Sciatic nerve (tissue), 2 donors: ENCODE measurements at places on chromosomes 12 and 14.
A peak's percentile ranks its signal among the peaks of the same experiment; 100 is the strongest.

DNA sequence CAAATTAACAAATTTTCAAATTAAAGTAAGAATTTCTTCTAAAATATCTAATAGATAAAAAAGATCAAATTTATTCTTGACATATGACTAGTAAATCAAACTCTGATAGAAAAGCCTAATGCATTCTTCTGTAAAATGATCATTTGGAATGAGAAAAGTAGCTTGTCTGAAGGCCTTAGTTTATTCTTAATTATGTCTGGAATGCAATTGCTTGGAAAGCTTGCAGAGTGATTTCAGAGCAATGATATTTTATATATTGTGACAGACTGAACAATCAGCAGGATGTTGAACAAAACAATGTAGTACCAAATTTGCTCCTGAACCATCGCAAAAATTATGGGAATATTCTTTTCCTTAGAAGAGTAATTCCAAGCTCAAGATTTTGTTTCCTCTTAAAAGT is 789.6 kb upstream of the NOVA1 start:
- no peak for DNase-seq

DNA sequence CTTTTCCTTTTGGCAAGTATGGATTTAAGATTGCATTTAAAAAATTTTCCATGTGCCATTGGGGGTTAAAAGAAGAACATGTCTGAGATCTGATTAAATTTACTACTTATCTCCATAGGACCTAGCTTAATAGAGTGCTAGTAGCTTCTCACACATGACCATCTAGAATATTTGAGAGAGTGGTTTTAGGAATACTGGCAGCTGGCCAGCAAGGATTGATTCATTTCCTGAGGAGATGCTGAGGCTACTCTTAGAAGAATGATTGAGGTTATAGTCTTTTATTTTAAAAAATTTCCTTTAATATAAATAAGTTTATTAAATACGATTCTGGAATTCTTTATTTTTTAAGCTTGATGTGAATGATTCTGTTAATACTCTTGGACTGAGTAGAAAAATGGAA is 56.2 kb downstream of the MIPOL1 start:
- peak; percentile 60 for DNase-seq

- no peak for DNase-seq
These were observed 8.3 kb upstream of the SYNDIG1L start for GRCh38 chr14:74434294-74434693.

DNA sequence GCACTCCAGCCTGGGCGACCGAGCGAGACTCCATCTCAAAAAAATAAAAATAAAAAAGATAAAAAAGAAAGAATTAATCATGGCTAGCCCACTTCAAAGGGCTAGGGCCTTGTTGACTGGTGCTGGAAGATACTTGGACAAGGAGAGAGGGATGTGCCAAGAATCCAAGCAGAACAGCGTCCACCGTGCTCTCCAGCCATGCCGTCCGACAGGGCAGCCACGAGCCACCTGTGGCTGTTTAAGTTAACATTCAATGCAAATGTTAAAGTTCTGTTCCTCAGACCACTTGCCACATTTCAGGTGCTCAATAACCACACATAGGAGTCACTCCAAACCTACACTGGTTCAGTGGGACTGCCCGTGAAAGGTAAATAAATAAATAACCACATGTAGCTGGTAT is 21.4 kb downstream of the SLC6A13 start:
- DNase-seq: peak; percentile 34

- DNase-seq: peak; percentile 87
These were observed 11.8 kb upstream of the ENDOU start for GRCh38 chr12:47736877-47737676.

DNA sequence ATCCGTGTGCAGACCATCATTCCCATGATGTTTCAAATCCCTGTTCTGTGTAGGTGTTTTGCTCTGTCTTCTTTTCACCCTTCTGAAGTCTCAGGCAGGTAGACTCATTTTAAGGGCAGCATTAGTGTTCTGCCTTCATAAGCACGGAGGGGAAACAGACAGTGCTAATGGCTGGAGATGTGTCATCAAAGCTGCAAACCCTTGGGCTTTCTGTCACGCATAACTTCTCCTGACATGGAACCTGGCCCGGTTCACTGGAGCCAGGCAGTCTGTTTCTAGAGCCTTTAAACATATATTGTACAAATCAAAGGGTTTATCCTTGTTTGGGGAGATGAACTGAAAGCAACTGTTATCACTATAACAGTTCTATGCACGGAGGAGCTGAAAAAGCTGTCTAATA is 141.4 kb downstream of the TMEM132D start:
- no peak for DNase-seq

- DNase-seq: no peak
These were observed 141.6 kb upstream of the PELI2 start for GRCh38 chr14:55976655-55977054.

DNA sequence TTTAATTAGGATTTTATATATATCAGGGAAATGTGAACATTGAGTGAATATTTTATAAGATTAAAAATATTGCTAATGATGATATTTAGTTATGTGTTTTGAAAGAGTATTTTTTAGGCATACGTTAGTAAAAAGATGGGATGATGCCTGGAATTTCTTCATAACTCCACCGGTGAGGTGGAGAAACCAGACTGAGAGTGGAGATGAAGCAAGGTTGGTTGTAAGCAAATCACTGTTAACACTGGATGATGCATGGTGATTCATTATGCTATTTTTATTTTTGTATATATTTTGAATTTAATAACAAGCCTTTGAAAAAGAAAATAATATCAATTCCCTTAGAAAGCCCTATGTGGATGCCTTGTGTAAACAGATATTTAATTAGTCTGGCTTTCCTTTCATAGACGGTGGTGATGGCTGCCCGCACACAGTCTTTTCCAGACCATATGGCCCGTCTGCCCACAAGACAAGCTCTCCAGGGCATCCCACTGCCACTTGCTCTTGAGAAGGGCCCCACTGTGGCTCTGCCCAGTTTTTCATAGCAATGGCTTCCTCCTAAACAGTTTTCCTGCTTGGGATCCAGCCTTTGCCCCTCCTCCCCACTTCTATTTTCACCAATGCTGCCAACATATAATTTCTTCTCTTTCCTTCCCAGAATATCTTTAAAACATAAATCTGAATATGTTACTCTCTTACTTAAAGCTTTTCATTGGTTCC is 95.4 kb downstream of the HELB start:
- no peak for DNase-seq

DNA sequence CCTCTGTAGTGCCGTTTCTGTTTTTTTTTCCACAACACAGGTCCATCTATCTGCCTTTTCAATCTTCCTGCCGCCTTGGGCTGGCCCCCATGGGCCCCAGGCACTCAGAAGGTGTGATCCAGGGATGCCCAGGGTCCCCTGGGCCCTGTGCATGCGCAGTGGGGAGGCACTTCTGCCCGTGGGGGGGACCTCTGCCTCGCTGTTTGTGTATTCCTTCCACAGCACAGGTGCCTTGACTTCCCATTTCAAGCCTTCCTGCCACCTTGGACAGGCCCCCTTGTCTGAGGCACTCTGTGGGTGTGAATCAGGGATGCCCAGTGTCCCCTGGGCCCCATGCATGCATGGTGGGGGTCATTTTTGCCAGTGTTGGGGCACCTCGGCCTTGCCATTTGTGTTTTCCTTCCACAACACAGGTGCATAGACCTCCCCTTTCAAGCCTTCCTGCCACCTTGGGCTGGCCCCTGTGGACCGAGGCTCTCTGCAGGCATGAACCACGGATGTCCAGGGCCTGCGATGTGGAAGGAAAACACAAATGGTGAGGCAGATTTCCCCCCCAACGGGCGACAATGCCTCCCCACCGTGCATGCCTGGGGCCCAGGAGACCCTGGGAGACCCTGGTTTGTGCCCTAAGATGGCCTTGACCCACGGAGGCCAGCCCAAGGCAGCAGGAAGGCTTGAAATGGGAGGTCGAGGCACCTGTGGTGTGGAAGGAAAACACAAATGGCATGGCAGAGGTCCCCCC is 366.5 kb downstream of the ALG10 start:
- no peak for DNase-seq

- no peak for DNase-seq
These were observed 27.1 kb downstream of the CLIP1 start for GRCh38 chr12:122395319-122395718.

DNA sequence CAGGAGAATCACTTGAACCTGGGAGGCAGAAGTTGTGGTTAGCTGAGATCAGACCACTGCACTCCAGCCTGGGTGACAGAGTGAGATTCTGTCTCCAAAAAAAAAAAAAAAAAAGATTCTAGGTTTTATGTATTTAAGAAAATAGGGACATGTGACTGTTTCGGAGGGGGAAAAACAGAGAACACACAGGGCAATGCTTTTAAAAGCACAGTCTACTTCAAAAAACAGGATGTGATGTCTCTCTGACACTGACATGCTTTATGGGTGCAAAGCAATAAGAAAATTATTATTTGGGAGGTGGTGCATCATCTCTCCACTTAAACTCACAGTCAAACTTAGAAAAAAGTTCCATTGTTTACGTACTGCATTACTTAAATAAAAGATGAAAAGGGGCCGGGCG is 28.7 kb downstream of the CLIP1 start:
- DNase-seq: no peak

- DNase-seq: no peak
These were observed 11.3 kb downstream of the ATP2B1 start for GRCh38 chr12:89697296-89697695.

- DNase-seq: no peak
These were observed 124.8 kb downstream of the TMTC3 start for GRCh38 chr12:88266806-88267360.

- no peak for DNase-seq
These were observed 20.2 kb downstream of the RERG start for GRCh38 chr12:15201056-15201455.

DNA sequence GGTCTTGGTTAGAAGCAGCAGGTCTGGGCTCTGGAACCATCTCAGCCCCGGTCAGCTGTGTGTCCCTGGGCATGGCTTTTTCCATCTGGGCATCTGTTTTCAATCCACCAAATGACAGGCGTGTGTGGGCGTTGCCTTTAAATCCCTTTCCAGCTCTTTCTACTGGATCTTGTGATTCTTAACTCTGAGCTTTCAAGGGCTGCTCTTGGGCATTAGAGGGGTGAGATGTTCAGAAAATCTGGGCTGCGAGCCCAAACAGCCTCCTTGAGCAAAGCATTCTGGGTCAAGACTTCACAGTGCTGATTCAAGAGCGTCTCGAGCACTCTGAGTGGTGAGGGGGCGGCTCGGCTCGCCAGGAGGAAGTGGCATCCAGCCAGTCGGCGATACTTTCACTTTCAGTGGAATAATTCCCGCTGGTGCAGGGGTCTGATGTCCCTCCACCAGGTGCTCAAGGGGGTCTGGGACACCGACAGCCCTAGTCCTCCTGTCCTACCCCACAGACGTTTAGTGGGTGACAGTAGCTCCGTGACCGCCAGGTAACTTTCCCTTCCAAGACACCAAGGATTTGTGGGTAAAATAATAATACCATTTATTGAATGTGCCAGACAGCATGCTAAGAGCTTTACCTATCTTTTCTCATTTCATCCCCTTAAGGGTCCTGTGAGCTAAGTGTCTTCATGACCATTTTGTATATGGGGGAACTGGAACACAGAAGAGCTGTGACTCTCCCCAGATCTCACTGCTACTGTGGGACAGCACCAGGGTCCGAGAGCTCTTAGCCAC is 114.0 kb downstream of the PLXNC1 start:
- DNase-seq: peak; percentile 92

GRCh38 chr12:106030210-106031071 is 108.3 kb downstream of the NUAK1 start:
- no peak for DNase-seq

DNA sequence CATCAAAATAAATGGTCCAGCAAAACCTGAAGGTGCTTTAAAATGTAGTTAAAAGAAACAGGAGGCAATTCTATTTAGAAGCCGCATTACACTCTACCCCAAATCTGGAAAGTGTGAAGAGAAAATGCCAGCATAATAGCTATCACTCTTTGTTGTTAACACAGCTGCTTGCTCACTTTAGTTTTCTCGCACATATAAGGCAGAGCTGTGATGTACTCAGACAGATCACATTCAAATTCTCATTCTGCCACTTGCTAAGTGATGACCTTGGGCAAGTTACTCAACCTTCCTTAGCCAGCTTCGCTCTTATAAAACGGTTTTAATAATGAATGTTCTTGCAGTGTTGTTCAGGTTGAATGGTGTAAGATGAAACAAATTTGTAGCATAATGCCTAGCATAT is 56.0 kb upstream of the MGAT4C start:
- DNase-seq: no peak

DNA sequence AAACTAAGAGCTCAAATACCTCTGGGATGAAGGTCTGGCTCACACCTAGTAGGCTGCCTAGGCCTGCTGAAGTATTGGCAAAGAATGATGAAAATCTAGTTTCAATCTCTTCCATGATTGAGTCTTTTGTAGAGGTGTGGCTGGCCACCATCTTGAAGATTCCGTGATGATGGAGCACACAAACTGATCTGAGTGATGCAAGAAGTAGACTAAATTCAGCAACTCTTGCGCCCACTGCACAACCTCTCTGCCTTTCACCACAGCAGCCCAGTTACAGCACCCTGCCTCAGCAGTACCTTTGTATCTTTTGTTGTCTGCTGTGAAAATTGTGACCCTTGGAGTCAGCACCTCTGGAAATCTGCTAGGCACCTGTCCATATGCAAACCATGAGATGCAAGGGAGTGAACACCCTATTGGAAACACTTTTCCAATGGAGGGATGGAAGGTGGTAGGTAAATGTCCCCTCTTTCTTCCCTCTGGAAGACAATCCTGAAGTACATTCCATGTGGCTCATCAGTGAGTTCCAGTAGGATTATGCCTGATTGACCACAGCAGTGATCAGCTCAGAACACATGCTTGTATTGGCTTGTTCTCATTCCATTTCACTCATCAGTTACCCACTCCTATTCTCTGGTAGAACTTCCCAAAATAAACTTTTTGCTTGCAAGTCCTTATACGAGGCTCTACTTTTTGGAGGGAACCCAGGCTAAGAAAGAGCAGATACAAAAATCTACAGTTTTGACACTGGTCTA is 58.6 kb downstream of the BTBD7 start:
- no peak for DNase-seq

- no peak for DNase-seq
These were observed 63.5 kb downstream of the KITLG start for GRCh38 chr12:88516811-88517210.

- no peak for DNase-seq
These were observed 474.3 kb upstream of the CCDC196 start for GRCh38 chr14:66011855-66012254.

GRCh38 chr12:132648616-132649225 is 30.1 kb downstream of the P2RX2 start:
- DNase-seq: no peak

DNA sequence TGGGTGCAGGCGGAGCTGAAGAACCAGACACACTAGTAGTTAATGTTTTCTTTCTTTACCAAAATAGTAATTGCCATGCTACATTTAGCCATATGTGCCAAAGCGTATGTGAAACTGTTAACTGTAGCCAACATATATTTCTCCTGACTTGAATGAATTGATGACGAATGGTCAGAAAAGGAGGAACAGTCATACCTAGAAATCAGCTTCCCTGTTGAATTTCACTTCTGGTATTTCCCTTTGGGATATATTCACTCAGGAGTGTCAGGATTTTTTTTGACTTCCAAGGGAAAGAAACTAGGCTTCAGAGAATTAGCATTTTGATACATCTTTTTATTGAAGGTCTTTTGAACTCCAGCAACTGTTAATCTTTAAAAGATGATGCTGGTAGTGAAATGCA is 87.0 kb downstream of the ERC1 start:
- no peak for DNase-seq
